ENCODE measurements at places on chromosomes 5 and 9. TPM values are rescaled to one million over a fixed set of nuclear protein-coding genes. Genes with fewer than 3 reads are reported as not detected.
A peak's percentile ranks its signal among the peaks of the same experiment; 100 is the strongest.

The SPINK13 gene
- total RNA-seq, result not detected

The ADAM19 gene
- total RNA-seq, result 12.0 TPM

The MYOZ3 gene
- total RNA-seq, result 0.92 TPM

The ZNF879 gene
- total RNA-seq, result 7.3 TPM

The KIF24 gene
- total RNA-seq, result 1.4 TPM

The BARX1 gene
- total RNA-seq, result not detected

The ANKRD18A gene
- total RNA-seq, result 4.3 TPM

DNA sequence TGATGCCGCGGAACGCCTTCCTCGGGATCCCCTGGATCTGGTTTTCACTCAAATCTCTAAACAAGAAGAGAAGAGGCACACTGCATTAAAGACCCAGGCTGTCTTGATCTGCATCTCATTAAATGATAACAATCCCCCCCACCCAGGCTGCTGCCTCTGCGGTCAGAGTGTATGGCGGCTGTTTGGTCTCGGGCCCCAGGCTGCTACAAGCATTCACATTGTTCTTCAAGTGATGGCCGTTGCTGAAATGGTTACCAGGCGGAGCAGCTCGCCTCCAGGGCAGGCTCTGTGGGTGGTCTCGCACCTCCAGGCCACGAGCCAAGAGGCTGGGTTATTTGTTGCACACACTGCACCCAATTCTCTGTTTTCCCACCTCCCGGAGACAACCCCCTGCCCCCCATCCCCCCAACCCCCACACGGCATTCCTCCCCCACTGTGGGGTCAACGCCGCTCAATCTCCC, 304.1 kb upstream of the PANK3 start:
- peaks cover 9% of the 10 kb centered on the region for H3K4me1 ChIP-seq
- H3K27ac ChIP-seq, result no peak overlapping the region
- no peak for DNase-seq
- peaks cover 5% of the 10 kb centered on the region for H3K27me3 ChIP-seq
- no peaks in the 10 kb centered on the region for H3K36me3 ChIP-seq

DNA sequence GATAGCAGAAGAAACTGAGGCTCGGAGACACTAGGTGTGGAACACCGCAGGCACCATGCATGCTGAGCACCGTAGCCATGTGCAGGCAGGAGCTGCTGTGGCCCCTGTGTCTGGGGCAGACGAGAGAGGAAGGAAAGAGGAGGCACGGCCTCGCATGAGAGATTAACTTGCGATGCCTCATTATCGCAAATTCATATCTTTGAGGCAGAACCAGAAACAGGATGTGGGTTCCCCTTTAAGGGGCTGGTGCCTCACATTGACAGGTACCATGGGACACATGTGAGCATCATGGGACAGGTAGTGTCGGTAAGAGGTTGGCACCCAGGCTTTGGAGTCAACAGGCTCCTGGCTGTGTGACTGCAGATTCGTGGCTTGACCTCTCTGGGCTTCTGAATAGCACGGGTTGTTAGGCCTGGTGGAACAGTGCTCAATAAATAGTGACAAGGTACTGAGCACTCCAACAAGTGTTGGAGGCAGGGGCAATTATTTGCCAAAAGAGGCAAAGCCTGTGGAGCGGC, 40.8 kb downstream of the NAIF1 start:
- H3K27me3 ChIP-seq, result no peaks in the 10 kb centered on the region
- H3K4me3 ChIP-seq, result no peak overlapping the region
- no peak for DNase-seq
- peak overlapping the region; percentile 74 for H3K27ac ChIP-seq
- H3K36me3 ChIP-seq, result no peaks in the 10 kb centered on the region

GRCh38 chr9:6467006-6467625, 54.1 kb downstream of the UHRF2 start:
- no peak overlapping the region for H3K27ac ChIP-seq
- H3K27me3 ChIP-seq, result no peaks in the 10 kb centered on the region
- H3K4me1 ChIP-seq, result no peaks in the 10 kb centered on the region
- H3K36me3 ChIP-seq, result peaks cover 3% of the 10 kb centered on the region

DNA sequence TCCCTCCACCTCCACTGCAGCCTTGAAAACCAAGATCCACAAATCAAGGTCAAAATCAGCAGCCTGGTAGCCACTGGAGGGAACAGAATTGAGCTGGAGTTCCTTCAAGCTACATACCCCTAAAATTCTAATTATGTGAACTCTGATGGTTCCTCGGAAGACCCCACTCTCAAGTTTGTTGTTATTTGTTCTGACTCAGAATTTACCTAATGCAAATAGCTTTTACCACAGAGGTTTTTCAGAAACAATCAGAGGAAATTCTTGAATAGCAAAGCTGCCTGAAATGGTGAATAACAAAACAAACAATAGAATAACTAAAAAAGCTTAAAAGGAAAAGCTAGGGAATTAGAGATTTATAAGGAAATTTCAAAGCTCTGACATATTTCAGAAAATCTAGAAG, 220.0 kb downstream of the CDH18 start:
- no peak for DNase-seq
- H3K4me3 ChIP-seq, result no peak overlapping the region
- H3K36me3 ChIP-seq, result no peaks in the 10 kb centered on the region
- H3K27ac ChIP-seq, result no peak overlapping the region

- H3K4me3 ChIP-seq, result no peak overlapping the region
- no peaks in the 10 kb centered on the region for H3K4me1 ChIP-seq
- no peaks in the 10 kb centered on the region for H3K27me3 ChIP-seq
- no peak for DNase-seq
- H3K27ac ChIP-seq, result no peak overlapping the region
Observed at GRCh38 chr9:79134654-79135053, 437.1 kb upstream of the TLE4 start.

GRCh38 chr5:54440456-54440893, 15.0 kb upstream of the HSPB3 start:
- no peaks in the 10 kb centered on the region for H3K27me3 ChIP-seq
- H3K27ac ChIP-seq, result no peak overlapping the region
- no peak overlapping the region for H3K4me3 ChIP-seq
- DNase-seq, result no peak
- H3K4me1 ChIP-seq, result no peaks in the 10 kb centered on the region
- no peaks in the 10 kb centered on the region for H3K36me3 ChIP-seq

DNA sequence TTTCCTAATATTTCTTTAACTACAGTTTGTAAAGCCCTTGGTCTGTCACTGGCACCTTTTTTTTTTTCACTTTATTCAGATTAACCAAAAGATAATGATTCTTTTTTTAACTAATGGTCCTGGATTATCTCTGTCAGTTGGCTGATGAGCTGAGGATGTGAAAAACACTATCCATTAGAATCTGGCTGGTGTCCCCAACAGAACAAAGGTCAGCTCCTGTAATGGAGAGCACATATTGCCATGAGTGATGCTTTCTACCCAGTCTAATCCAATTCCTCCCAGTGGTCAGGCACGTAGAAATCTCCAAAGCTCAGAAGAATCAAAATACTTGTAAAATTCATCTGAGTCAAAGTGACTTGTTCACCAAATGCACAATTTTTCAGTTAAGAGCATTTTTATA, 491.7 kb upstream of the PIK3R1 start:
- no peak for DNase-seq
- no peaks in the 10 kb centered on the region for H3K36me3 ChIP-seq
- H3K27ac ChIP-seq, result no peak overlapping the region
- H3K27me3 ChIP-seq, result no peaks in the 10 kb centered on the region
- no peaks in the 10 kb centered on the region for H3K4me1 ChIP-seq
- no peak overlapping the region for H3K4me3 ChIP-seq

DNA sequence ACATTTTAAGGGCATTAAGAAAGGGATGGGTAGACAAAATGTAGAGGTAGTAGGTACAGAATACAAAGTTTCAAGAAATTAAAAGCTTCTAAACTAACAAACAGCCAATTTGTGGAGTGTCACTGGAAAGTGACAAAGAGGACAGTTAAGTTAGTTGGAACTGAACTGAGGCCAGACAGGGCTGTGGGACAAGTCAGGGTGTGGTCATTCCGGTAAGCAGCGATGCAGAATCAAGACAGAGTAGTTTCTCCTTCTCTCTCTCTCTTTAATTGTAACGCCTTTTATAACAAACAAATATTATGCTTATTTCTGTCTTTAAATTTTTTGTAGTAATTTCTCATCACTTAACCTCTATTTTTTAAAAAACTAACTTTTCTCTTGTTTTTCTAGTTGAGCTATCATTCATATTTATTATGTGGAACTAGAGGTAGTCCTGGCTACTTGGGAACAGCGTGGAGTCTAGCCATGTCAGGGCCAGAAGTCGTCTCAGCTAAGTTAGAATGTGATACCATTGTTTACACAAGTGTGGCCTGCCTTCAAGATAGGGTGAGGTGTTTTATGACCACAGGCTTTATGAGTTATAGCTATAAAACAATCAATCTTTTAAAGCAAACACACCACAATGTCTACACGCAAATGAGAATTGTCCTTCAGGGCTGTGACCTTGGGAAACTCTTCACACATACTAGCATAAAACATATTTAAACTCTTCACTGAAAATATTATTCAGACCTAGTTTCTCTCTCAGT, 115.3 kb upstream of the CDKN2B start:
- no peak overlapping the region for H3K4me3 ChIP-seq
- DNase-seq, result no peak
- no peaks in the 10 kb centered on the region for H3K36me3 ChIP-seq
- H3K27ac ChIP-seq, result no peak overlapping the region
- H3K27me3 ChIP-seq, result no peaks in the 10 kb centered on the region
- H3K4me1 ChIP-seq, result peaks cover 6% of the 10 kb centered on the region

DNA sequence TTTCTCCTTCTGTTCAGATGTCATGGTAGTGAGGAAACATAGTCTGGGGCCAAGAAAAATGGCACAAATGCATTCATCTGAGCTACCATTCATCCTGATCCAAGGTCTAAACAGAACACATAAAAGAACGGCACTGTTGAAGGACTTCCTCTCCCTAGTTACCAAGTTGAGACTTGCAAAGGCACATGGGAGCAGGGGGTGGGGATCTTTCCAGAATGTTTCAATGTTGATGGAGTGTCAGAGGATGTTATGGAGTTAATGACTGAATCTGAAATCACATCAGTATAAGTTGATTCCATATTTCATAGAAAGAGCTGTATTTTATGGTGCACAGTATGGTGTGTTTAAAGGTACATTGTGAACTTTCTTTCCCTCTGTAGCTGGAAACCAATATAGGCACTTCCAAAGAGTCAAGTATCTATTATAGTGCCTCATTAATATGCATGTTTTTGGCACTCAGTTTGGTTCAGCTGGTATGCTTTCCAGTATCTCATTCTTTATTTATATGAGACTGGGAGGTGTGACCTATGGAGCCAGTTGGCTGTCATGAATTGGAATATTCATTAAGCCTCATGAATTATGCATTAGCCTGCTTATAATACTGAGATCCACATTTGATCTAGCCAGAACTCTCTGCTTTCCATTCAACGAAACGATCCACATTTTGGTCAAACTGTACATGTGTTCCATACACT, 603.0 kb downstream of the NR2F1-AS1 start:
- H3K27ac ChIP-seq, result no peak overlapping the region
- no peaks in the 10 kb centered on the region for H3K4me1 ChIP-seq
- H3K27me3 ChIP-seq, result no peaks in the 10 kb centered on the region
- no peaks in the 10 kb centered on the region for H3K36me3 ChIP-seq
- no peak overlapping the region for H3K4me3 ChIP-seq

DNA sequence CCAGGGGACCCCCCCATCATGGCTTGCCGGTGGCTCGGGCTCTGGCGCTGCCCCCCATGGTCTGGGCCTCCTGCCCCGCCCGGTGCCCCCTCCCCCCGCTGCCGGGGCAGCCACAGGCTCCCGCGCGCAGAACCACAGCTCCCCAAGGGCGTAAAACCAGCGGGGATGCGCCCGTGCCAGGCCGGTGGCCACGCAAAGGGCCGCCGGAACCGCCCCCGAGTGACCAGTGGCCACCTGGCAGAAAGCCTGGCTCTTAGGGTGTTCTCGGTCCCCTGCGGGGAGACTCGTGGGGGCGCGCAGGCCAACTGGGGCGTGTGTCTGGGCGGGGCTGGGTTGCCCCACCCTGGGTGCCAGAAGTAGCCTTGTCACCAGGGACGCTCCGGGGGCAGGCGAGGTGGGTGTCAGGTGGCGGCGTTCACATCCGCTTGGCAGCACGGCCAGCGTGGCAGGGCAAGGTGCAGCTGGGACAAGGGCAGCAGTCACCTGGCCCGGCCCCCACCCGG, 515 bp upstream of the AGPAT2 start:
- peak; percentile 84 for DNase-seq
- peak overlapping the region; percentile 93 for H3K27ac ChIP-seq
- H3K27me3 ChIP-seq, result no peaks in the 10 kb centered on the region
- no peaks in the 10 kb centered on the region for H3K36me3 ChIP-seq

DNA sequence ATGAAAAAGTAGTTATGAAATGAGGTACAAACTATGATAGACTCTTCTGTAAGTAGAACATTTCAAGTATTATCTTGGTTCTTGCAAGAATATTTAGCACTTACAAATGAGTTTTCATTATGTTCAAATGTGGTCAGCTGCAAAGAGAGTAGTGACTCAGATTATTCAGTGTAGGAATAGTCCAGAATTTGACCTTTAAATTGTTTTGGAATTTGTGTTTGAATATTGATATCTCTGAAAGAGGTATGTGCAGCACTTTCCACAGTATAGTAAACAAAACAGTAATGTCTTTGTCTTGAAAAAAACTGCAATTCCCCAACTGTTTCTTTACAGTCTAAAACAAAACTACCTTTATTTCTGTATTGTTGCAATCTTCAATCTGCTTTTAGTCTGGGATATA, 56.1 kb downstream of the WDR70 start:
- H3K36me3 ChIP-seq, result peaks cover 18% of the 10 kb centered on the region
- no peaks in the 10 kb centered on the region for H3K27me3 ChIP-seq
- H3K4me1 ChIP-seq, result no peaks in the 10 kb centered on the region
- H3K4me3 ChIP-seq, result no peak overlapping the region

All from lower lobe of right lung (tissue), 2 donors.